ENCODE measurements at places on chromosomes 11 and 22.

DNA sequence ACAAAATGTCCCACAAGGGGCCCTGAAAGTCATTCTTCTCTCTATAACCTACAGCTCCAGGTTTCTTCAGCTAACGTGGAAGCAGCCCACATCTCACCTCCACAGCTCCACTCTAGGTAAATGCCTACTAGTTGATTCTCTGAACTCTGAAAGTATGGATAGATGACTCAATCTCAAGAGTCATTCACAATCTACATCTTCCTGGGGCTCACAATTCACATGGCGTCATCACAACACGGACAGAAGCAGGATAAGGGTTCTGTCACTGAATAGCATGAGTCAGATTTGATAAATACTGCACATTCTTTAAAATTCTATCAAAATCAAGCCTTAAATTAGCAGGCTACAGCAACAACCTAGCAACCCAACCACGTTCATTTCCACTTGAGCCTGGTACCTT lies 96.3 kb downstream of the PLEKHA7 start:
- DNase-seq, result no peak

GRCh38 chr11:18088966-18089365 lies 16.9 kb downstream of the SAAL1 start:
- no peak for DNase-seq

DNA sequence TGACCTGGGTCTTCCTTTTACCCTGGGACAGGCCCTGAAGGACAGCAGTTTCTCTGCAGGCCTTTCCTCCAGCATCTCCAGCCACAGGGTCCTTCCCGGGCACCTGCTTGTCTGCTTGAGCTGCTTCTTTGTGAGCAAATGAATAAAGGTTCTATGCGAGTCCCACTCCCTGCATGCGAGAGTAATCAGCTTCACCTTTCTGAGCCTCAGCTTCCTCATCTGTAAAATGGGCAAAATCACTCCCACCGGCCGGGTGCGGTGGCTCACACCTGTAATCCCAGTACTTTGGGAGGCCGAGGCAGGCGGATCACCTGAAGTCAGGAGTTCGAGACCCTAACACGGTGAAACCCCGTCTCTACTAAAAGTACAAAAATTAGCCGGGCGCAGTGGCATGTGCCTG lies 31.1 kb downstream of the IFT27 start:
- DNase-seq, result no peak

DNA sequence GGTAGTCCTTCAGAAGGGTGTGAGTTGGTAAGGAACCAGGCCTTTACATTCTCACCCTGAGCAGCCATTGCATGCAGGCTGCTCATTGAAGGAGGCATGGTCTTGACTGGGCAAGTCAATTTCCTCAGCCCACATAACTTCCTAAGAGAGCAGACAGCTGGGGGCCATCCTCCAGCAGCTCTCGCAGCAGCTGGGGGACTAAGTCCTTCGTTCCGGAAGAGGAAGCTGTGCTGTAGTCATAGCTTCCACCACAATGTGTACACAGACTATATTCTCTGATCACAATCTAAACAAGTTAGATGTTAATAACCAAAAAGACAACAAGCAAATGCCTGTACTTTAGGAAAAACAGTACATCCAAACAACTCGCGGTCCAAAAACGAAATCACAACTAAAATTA lies 30.1 kb upstream of the MPPED1 start:
- no peak for DNase-seq
